ENCODE measurements at places on chromosomes 2 and 18. TPM values are rescaled to one million over a fixed set of nuclear protein-coding genes. Genes with fewer than 3 reads are reported as not detected.

DNA sequence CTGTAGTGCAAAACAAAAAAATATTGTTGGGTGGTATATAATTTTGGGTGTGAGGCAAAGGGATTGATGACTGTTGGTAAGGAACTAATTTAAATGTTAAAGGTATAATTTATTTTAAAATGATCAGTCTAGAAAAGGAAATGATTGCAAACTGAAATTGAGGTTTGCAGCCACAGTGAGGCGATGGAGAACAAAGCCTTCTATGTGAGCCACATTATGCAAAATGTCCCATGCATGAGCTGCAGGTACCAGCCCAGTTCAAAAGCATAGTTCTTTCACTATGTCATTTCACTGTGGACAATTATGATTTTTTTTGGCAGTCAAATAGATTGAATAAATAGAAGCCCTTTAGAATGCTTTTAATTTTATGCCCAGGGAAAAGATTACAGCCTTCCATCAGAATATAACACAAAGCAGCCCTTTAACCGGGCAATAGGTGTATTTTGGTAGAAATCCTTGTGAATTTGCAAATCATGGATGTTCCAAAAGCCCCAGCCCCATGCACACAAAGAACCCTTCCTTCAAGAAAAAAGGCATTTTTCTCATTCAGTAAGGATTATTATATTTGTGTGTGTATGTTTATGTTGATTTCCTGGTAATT lies 1.7 kb downstream of the MAP2 start:
- no peaks in the 10 kb centered on the region for H3K36me3 ChIP-seq
- H3K4me1 ChIP-seq: no peaks in the 10 kb centered on the region
- H3K27ac ChIP-seq: no peak overlapping the region
- H3K27me3 ChIP-seq: no peaks in the 10 kb centered on the region
- peak overlapping the region; percentile 50 for H3K4me3 ChIP-seq

DNA sequence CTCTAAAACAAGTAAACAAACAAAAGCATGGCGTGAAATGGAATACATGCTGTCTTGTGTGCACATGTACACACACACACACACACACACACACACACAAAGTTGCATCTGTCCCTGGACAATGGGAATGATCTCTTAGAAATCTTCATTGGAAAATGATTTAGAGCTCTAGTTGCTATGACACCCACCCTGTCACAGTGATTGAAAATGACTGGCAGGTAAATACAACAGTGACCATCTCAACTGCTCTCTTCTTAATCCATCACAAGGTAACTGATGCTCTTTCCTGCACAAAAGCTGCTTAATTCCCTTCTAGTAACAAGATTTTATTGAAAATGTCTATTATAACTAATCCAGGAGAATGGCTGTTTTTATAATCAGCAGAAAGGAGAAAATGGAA lies 1011.7 kb upstream of the GYPC start:
- H3K36me3 ChIP-seq: no peaks in the 10 kb centered on the region
- H3K4me3 ChIP-seq: no peak overlapping the region
- DNase-seq: no peak
- no peak overlapping the region for H3K27ac ChIP-seq
- H3K4me1 ChIP-seq: no peaks in the 10 kb centered on the region

GRCh38 chr18:29439398-29439797 lies 1262.5 kb upstream of the CDH2 start:
- H3K4me3 ChIP-seq: no peak overlapping the region
- H3K27me3 ChIP-seq: no peaks in the 10 kb centered on the region
- no peaks in the 10 kb centered on the region for H3K4me1 ChIP-seq
- DNase-seq: no peak

- no peaks in the 10 kb centered on the region for H3K36me3 ChIP-seq
- H3K4me1 ChIP-seq: no peaks in the 10 kb centered on the region
- H3K4me3 ChIP-seq: peak overlapping the region; percentile 81
- H3K27ac ChIP-seq: peak overlapping the region; percentile 88
Observed at GRCh38 chr18:22165603-22166068, 3.8 kb upstream of the GATA6 start.

DNA sequence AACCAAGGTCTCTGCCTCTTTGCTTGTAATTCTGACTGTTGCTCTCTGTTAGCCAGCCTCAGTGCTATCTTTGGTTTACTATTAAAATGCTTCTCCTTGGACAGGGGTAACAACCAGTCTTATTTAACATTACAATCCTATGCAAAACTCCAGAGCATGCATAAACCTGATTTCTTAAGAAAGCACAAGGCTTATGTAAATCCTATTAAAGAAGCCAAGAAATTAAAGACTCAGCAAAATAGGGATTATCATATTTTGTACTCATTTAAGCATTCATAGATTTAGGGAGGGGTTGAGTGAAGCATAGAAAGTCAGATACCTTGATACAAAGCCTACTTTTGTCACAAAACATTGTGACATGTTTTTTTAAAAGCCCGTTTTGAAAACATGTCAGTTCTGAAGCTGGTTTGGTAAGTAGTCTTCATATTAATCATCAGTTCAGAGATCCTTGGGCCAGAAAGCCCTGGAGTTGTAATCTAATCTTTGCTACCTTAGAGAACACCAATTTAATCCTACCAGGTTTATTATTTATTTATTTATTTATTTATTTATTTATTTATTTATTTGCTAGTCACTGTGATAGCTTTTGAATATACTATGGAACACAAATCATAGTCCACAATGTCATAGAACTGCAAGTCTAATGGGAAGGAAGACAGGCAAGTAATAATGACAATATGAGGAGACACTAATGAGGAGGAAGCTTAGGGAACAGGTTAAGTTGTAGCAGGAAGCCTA lies 158.0 kb upstream of the HNMT start:
- H3K4me1 ChIP-seq: no peaks in the 10 kb centered on the region
- H3K4me3 ChIP-seq: no peak overlapping the region
- no peaks in the 10 kb centered on the region for H3K36me3 ChIP-seq
- H3K27ac ChIP-seq: no peak overlapping the region
- DNase-seq: no peak
- no peaks in the 10 kb centered on the region for H3K27me3 ChIP-seq

GRCh38 chr2:211027976-211028375 lies 471.6 kb downstream of the CPS1 start:
- no peaks in the 10 kb centered on the region for H3K36me3 ChIP-seq
- H3K4me1 ChIP-seq: no peaks in the 10 kb centered on the region
- DNase-seq: no peak
- H3K27ac ChIP-seq: no peak overlapping the region

GRCh38 chr2:200306196-200306930 lies at the start of gene SPATS2L:
SPATS2L (plus strand) TSS chr2:200306693; CDS start chr2:200389245, 82,552 bp downstream.
- no peaks in the 10 kb centered on the region for H3K36me3 ChIP-seq
- H3K27ac ChIP-seq: peak within 1 kb of the TSS; percentile 74
- H3K4me1 ChIP-seq: peaks cover 2% of the 10 kb centered on the region
- DNase-seq: peak; percentile 92

DNA sequence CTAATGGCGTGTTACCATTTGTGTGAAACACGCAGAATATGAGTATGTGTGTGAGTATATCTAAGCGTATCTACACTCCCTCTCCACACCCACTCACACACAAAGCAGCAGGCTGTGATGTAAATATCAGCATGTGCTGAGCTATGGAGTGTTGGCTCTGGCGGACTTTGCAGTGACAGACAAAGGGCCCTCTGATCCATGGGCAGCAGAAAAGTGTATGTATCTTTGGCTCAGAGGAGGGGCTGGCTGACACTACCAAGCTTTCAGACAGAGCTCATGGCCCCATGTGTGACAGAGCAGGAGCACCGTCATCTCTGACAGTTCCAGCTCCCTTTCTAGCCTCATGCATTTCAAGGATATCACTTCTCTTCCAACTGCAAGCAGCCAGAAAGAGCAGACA lies 57.2 kb upstream of the ASB18 start:
- H3K27me3 ChIP-seq: no peaks in the 10 kb centered on the region
- H3K27ac ChIP-seq: no peak overlapping the region
- no peaks in the 10 kb centered on the region for H3K36me3 ChIP-seq
- no peaks in the 10 kb centered on the region for H3K4me1 ChIP-seq
- DNase-seq: no peak

- peaks cover 3% of the 10 kb centered on the region for H3K4me1 ChIP-seq
- H3K36me3 ChIP-seq: no peaks in the 10 kb centered on the region
- no peaks in the 10 kb centered on the region for H3K27me3 ChIP-seq
- no peak for DNase-seq
- H3K4me3 ChIP-seq: no peak overlapping the region
Observed at GRCh38 chr18:13513021-13513420, 213.3 kb downstream of the FAM210A start.

GRCh38 chr2:160308915-160309314 lies 108.8 kb upstream of the ITGB6 start:
- no peak for DNase-seq
- H3K27me3 ChIP-seq: no peaks in the 10 kb centered on the region
- no peak overlapping the region for H3K4me3 ChIP-seq
- peaks cover 7% of the 10 kb centered on the region for H3K4me1 ChIP-seq

DNA sequence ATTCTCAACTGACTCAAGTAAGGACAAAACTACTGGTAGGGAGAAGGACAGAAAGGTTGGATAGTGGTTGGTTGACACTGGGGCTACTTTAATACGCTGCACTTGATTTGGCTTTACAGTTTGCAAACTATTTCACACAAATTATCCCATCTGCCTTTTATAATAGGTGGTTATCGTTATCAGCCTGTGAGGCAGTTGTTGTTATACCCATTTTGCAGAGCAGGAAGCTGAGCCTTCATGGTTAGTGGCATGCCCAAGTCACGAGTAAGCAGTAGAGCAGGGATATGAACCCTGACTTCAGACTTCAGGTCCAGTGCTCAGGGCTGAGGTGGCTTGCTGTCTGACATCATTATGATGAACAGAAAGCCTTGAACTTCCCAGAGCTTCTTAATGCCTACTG lies 5.3 kb downstream of the CTIF start:
- H3K27ac ChIP-seq: no peak overlapping the region
- H3K4me1 ChIP-seq: peaks cover 6% of the 10 kb centered on the region
- DNase-seq: no peak
- H3K27me3 ChIP-seq: no peaks in the 10 kb centered on the region
- no peak overlapping the region for H3K4me3 ChIP-seq
- no peaks in the 10 kb centered on the region for H3K36me3 ChIP-seq

DNA sequence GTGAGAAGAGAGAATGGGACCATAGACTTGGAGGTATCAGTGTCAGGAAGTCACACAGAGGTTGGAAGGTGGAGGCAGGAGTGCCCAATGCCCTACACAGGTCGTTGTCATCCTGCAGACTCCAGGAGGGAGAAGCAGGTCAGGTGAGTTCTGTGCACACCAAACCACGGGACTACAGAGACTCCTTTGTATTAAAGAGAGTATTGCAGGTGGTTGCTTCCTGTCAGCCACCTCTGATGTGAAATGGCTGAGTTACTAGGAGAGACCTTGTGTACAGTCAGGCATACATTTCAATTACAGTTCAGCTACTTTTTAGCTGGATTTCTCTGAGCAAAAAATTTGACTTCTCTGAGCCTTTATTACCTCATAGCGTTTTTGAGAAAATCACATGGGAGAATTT lies 51.6 kb downstream of the SPP2 start:
- H3K4me3 ChIP-seq: no peak overlapping the region
- no peaks in the 10 kb centered on the region for H3K4me1 ChIP-seq
- H3K36me3 ChIP-seq: no peaks in the 10 kb centered on the region
- DNase-seq: no peak

- H3K4me3 ChIP-seq: no peak overlapping the region
- no peak overlapping the region for H3K27ac ChIP-seq
- H3K4me1 ChIP-seq: peaks cover 2% of the 10 kb centered on the region
- H3K36me3 ChIP-seq: no peaks in the 10 kb centered on the region
Observed at GRCh38 chr2:170928036-170928823, 823 bp upstream of the GORASP2 start.

GRCh38 chr2:190766595-190766994 lies 114.0 kb upstream of the GLS start:
- H3K27ac ChIP-seq: no peak overlapping the region
- no peaks in the 10 kb centered on the region for H3K27me3 ChIP-seq
- DNase-seq: no peak
- H3K4me1 ChIP-seq: no peaks in the 10 kb centered on the region

- H3K27ac ChIP-seq: no peak overlapping the region
- H3K36me3 ChIP-seq: no peaks in the 10 kb centered on the region
- DNase-seq: no peak
- no peaks in the 10 kb centered on the region for H3K4me1 ChIP-seq
- no peak overlapping the region for H3K4me3 ChIP-seq
Observed at GRCh38 chr2:69579536-69579935, 64.0 kb downstream of the AAK1 start.

DNA sequence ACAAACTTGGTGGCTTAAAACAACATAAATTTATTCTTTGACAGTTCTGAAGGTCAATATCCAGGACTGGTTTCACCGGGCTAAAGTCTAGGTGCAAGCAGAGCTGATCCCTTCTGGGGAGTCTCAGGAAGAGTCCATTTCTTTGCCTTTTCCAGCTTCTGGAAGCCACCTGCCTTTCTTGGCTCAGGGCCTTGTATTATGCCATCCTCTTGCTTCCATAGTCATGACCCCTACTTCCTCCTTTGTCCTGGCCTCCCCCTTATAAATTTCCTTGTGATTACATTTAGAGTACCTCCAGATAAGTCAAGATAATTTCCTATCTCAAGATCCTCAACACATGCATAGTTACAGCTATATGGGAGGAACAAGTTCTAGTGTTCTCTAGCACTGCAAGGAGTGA lies 1089.5 kb downstream of the LRP1B start:
- no peak overlapping the region for H3K27ac ChIP-seq
- H3K4me1 ChIP-seq: no peaks in the 10 kb centered on the region
- H3K27me3 ChIP-seq: no peaks in the 10 kb centered on the region

GRCh38 chr2:16332681-16333557 lies 332.7 kb downstream of the CYRIA start:
- no peak overlapping the region for H3K27ac ChIP-seq
- no peaks in the 10 kb centered on the region for H3K36me3 ChIP-seq
- H3K4me3 ChIP-seq: no peak overlapping the region
- H3K27me3 ChIP-seq: no peaks in the 10 kb centered on the region
- DNase-seq: no peak
- H3K4me1 ChIP-seq: no peaks in the 10 kb centered on the region

- no peaks in the 10 kb centered on the region for H3K4me1 ChIP-seq
- H3K27me3 ChIP-seq: no peaks in the 10 kb centered on the region
- no peak overlapping the region for H3K27ac ChIP-seq
- no peaks in the 10 kb centered on the region for H3K36me3 ChIP-seq
- peak; percentile 55 for DNase-seq
Observed at GRCh38 chr2:64273524-64274398, 129.5 kb upstream of the PELI1 start.

GRCh38 chr18:22536558-22536957 lies 118.8 kb upstream of the CTAGE1 start:
- H3K4me1 ChIP-seq: peaks cover 4% of the 10 kb centered on the region
- H3K4me3 ChIP-seq: no peak overlapping the region
- no peak for DNase-seq
- no peaks in the 10 kb centered on the region for H3K36me3 ChIP-seq

GRCh38 chr2:104431701-104432121 lies 422.2 kb upstream of the POU3F3 start:
- no peak for DNase-seq
- no peaks in the 10 kb centered on the region for H3K36me3 ChIP-seq
- H3K27ac ChIP-seq: no peak overlapping the region
- no peak overlapping the region for H3K4me3 ChIP-seq

TLX2 gene
- total RNA-seq: not detected

FAP gene
- total RNA-seq: 65.8 TPM

GNLY gene
- total RNA-seq: 2.1 TPM

GKN1 gene
- total RNA-seq: not detected

CFC1 gene
- not detected for total RNA-seq

DNER gene
- 1.1 TPM for total RNA-seq

MEIS1 gene
- 76.6 TPM for total RNA-seq

TRAPPC12 gene
- total RNA-seq: 83.8 TPM

FN1 gene
- 6,899 TPM for total RNA-seq

DAPL1 gene
- total RNA-seq: not detected

SRSF7 gene
- 117 TPM for total RNA-seq

DYNAP gene
- total RNA-seq: not detected
